ENCODE measurements at places on chromosomes 7 and 10. TPM values are rescaled to one million over a fixed set of nuclear protein-coding genes. Genes with fewer than 3 reads are reported as not detected.

DNA sequence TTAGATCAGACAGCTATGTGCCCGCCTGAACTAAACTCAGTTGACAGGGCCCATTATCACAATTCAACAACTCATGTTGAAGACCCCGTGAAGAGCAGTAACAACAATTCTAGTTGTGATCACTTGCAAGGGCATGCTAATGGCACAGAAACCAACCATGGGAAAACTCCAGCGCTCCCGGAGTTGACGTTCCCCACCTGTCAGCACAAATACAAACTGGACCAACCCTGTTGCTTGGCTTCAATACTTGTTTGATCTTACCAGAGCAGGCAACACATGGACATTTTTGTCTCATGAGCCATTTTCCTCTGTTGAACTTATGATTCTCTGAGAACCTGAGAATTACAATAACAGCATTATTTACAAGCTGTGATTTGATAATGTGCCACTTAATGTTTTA is 119.0 kb upstream of the LANCL2 start:
- H3K4me3 ChIP-seq: no peak overlapping the region
- DNase-seq: peak; percentile 30
- H3K27me3 ChIP-seq: no peaks in the 10 kb centered on the region
- H3K27ac ChIP-seq: no peak overlapping the region
- H3K4me1 ChIP-seq: peaks cover 22% of the 10 kb centered on the region

- H3K36me3 ChIP-seq: no peaks in the 10 kb centered on the region
- H3K4me3 ChIP-seq: no peak overlapping the region
- H3K4me1 ChIP-seq: peaks cover 24% of the 10 kb centered on the region
- peaks cover 20% of the 10 kb centered on the region for H3K27me3 ChIP-seq
- no peak for DNase-seq
Measured at GRCh38 chr10:133169173-133169947, 9.3 kb downstream of the KNDC1 start.

GRCh38 chr10:117014835-117015234 is 9.8 kb upstream of the SHTN1 start:
- H3K27me3 ChIP-seq: no peaks in the 10 kb centered on the region
- no peak overlapping the region for H3K4me3 ChIP-seq
- DNase-seq: no peak
- H3K36me3 ChIP-seq: no peaks in the 10 kb centered on the region
- H3K27ac ChIP-seq: no peak overlapping the region

DNA sequence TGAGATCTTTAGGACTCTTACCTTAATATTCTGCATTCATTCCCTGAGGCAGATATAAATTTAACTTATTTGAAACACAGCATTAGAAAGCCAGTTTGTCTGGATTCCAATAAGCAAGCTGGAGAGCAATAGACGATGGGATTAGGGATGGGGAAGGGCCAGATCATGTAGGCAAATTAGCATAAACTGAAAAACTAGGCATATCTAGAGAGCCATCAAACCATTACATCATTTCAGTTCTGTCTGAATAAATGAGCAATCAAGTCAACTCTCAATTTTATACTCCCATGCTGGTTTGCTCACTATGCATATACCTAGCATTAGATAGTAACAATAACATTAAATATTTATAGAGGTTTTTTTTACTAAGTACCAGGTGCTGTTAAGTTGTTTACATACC is 583.6 kb upstream of the LRRN3 start:
- H3K27me3 ChIP-seq: no peaks in the 10 kb centered on the region
- no peak overlapping the region for H3K27ac ChIP-seq
- H3K36me3 ChIP-seq: no peaks in the 10 kb centered on the region
- H3K4me1 ChIP-seq: no peaks in the 10 kb centered on the region
- H3K4me3 ChIP-seq: no peak overlapping the region

DNA sequence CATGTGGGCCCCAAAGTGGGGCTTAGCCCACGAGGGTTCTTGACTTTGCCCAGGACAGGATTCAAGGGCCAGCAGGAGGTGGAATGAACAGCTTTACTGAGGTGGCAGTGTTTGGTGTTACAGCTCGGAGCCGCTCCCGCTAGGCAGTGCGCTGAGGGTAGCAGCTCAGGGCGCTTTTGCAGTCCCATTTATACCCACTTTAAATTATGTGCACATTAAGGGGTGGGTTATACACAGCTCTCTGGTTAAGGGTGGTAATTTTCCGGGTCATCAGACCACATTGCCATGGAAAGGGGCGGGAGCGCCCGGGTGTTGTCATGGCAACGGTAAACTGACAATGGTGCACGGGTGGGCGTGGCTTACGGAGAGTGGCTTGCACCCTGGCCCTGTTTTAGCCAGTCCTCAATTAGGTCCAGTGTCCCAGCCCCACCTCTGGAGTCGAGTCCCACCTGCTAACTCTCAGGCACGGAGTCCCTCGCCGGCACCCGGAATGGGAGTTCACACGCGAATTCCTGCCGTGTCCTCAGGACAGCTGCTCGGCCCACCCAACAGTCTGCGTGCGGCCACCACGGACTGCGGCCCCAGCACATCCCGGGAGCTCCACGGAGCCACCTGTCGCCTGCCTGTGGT is 58.2 kb upstream of the PDGFA start:
- peaks cover 10% of the 10 kb centered on the region for H3K36me3 ChIP-seq
- no peak overlapping the region for H3K4me3 ChIP-seq
- no peak overlapping the region for H3K27ac ChIP-seq

GRCh38 chr10:132133005-132133404 is 53.7 kb upstream of the DPYSL4 start:
- H3K4me3 ChIP-seq: no peak overlapping the region
- H3K36me3 ChIP-seq: no peaks in the 10 kb centered on the region
- H3K27ac ChIP-seq: peak overlapping the region; percentile 47
- no peak for DNase-seq
- peaks cover 9% of the 10 kb centered on the region for H3K27me3 ChIP-seq

GRCh38 chr10:112790030-112790429 is 160.0 kb upstream of the TCF7L2 start:
- H3K36me3 ChIP-seq: no peaks in the 10 kb centered on the region
- no peak overlapping the region for H3K27ac ChIP-seq
- H3K4me3 ChIP-seq: no peak overlapping the region
- peaks cover 10% of the 10 kb centered on the region for H3K4me1 ChIP-seq
- no peaks in the 10 kb centered on the region for H3K27me3 ChIP-seq

DNA sequence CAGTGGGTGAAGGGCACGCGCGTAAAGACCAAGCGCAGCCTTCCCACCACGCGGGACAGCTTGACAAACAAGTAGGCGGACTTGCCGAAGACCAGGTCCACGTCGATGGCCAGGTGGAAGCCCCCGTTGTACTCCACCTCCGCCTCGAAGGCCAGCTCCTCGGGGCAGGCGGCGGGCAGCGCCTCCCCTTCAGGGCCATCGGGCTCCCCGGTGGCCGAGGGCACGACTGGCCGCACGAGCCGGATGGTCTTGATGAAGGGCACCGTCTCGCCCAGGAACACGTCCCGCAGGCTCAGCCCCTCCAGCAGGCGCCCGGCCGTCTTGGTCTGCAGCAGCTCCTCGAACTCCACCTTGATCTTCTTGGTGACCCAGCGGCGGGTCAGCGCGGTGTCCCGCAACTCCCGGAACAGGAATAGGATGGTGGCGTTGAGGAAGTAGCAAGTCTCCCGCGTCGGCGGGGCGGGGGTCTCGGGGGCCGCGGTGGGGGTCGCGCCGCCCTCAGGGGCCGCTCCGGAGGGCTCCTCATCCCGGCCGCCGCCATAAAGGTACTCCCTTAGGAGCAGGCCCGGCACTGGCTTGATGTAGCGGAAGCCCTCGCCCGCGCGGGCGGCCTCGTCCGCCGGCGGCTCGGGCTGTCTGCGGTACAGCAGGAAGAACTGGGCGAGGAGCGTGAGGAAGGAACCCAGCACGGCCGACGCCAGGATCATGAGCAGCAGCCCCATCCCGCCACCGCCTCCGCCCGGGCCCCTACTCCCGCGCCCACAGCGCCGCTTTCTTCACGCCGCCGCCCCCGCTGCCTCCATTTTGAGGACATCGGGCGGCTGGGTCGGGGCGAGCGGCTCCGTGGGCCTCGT is 507 bp downstream of the PDZD8 start:
- H3K4me1 ChIP-seq: peaks cover 20% of the 10 kb centered on the region
- H3K4me3 ChIP-seq: peak overlapping the region; percentile 84
- peak overlapping the region; percentile 86 for H3K27ac ChIP-seq
- H3K27me3 ChIP-seq: peaks cover 11% of the 10 kb centered on the region
- no peak for DNase-seq

GRCh38 chr10:112758961-112759360 is 191.1 kb upstream of the TCF7L2 start:
- no peak overlapping the region for H3K27ac ChIP-seq
- DNase-seq: no peak
- no peaks in the 10 kb centered on the region for H3K36me3 ChIP-seq
- H3K4me3 ChIP-seq: no peak overlapping the region
- H3K27me3 ChIP-seq: no peaks in the 10 kb centered on the region

DNA sequence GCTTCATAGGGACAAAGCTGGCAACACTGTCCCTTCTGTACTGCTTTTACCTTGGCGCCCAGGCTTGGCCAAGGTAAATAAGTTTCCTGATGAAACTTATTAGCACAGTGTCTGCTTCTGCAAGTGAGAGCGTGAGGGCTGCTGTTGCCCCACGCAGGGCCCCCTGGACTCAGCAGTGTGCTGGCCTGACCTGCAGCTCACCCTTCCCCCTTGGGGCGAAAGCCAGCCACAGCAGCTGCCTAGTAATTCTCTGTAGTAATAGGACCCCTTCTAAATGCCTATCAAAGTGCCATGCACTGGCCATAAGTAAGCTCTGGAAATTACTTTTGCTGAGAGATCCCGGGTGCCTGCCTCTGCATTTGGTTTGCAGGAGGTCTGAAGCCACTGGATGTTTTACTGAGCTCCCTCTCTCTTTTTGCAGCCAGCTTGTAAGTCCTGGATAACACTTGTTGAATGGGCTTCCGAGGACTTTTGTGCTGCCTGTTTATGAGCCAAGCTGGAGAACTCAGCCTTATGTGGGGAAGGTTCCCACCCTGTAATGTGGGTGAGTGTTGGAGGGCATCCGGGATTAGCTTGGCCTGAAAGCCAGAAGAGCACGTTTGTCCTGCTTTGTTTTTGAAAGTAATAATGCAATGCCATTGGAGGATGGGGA is 293.9 kb downstream of the C7orf25 start:
- peaks cover 31% of the 10 kb centered on the region for H3K4me1 ChIP-seq
- H3K27me3 ChIP-seq: no peaks in the 10 kb centered on the region
- no peak overlapping the region for H3K4me3 ChIP-seq
- H3K36me3 ChIP-seq: no peaks in the 10 kb centered on the region
- peak; percentile 71 for DNase-seq
- H3K27ac ChIP-seq: peak overlapping the region; percentile 49

DNA sequence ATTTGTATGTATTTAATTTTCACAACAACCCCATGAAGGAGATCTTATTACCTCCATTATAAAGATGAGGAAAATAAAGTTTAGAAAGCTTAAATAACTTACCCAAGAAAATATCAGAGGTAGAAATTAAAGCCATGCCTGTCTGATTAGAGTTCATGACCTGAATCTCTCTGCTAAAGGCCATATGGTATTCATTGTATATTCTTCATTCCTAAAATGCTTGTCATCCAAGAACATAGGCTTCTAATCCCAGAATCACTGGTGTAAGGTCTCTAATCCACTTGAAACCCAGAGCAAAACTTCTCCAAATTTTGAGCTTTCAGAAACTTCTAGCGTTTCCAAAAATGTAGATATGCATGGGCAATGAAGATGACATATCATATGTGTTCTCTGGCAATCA is 72.3 kb upstream of the YAE1 start:
- no peaks in the 10 kb centered on the region for H3K4me1 ChIP-seq
- no peak for DNase-seq
- H3K4me3 ChIP-seq: no peak overlapping the region
- H3K27ac ChIP-seq: no peak overlapping the region

DNA sequence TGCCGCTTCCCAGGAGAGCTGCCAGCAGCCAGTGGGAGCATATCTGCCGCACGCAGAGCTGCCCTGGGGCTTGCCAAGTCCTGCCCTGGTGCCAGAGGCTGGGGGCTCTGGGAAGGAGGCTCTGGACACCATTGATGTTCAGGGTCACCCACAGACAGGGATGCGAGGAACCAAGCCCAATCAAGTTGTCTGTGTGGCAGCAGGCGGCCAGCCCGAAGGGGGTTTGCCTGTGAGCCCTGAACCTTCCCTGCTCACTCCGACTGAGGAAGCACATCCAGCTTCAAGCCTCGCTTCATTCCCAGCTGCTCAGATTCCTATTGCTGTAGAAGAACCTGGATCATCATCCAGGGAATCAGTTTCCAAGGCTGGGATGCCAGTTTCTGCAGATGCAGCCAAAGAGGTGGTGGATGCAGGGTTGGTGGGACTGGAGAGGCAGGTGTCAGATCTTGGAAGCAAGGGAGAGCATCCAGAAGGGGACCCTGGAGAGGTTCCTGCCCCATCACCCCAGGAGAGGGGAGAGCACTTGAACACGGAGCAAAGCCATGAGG is 94.6 kb downstream of the TACC2 start:
- H3K4me3 ChIP-seq: no peak overlapping the region
- H3K27ac ChIP-seq: no peak overlapping the region
- peaks cover 6% of the 10 kb centered on the region for H3K36me3 ChIP-seq
- peaks cover 7% of the 10 kb centered on the region for H3K27me3 ChIP-seq

GRCh38 chr7:130734815-130735716 is 1.1 kb upstream of the KLF14 start:
- no peaks in the 10 kb centered on the region for H3K36me3 ChIP-seq
- DNase-seq: no peak
- H3K4me1 ChIP-seq: no peaks in the 10 kb centered on the region
- H3K4me3 ChIP-seq: peak overlapping the region; percentile 52
- peak overlapping the region; percentile 84 for H3K27ac ChIP-seq

DNA sequence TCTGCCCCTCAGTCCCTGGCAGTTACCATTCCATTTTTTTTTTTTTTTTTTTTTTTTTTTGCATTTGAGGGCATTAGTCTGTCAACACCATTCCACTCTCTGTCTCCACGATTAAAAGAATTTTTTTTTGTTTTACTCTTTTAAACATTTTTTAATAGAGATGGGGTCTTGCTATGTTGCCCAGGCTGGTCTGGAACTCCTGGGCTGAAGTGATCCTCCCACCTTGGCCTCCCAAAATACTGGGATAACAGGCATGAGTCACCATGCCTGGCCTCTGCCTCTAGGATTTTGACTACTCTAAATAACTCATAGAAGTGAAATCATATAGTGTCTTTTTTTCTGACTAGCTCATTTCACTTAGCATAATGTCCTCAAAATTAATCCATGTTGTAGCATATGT is 16.5 kb upstream of the CLDN3 start:
- H3K36me3 ChIP-seq: no peaks in the 10 kb centered on the region
- no peak overlapping the region for H3K4me3 ChIP-seq
- no peak for DNase-seq
- H3K27me3 ChIP-seq: peaks cover 2% of the 10 kb centered on the region

Gene ACHE
- 21.5 TPM for total RNA-seq

Gene CYP3A7
- 0.58 TPM for total RNA-seq

Gene HSPA12A
- 6.3 TPM for total RNA-seq

Gene NME8
- total RNA-seq: 0.22 TPM

Gene VIPR2
- 8.5 TPM for total RNA-seq
